ENCODE measurements at places on chromosomes 7 and 10. TPM values are rescaled to one million over a fixed set of nuclear protein-coding genes. Genes with fewer than 3 reads are reported as not detected.

DNA sequence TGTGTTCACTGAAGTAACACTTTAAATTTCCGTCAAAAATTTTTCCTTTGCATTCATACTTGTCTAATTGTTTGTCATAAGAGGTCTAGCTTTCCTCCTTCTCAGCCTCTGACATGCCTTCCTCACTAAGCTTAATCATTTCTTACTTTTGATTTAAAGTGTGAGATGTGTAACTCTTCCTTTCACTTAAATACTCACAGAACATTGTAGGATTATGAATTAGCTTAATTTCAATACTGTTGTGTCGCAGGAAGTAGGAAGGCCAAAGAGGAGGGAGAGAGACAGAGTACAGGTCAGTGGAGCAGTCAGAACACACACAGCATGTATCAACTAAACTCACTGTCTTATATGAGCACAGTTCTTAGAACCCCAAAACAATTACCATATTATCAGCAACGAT is 99.0 kb downstream of the SRPK2 start:
- no peak for DNase-seq

- DNase-seq, result peak; percentile 78
Measured at GRCh38 chr10:122850705-122851640, 5.3 kb upstream of the CUZD1 start.

OR2A7 gene
- 0.07 TPM for total RNA-seq

DNA sequence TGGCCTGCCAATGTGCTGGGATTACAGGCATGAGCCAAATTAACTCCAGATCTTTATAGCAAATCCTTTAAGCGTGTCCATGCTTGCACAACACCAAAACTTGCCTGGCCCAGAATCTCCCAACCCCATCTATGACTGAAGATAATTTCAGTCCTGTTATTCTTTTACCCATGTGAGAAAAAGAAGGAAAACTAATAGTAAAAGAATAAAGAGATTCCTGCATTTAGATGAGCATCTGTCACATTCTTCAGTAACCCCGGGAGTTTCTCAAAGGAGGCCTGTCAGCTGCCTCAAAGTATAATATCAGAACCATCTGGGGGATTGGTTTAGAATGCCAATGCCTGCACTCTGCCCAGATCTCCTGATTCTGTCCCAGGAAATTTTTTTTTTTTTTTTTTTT is 158.1 kb upstream of the KMT2E start:
- DNase-seq, result no peak

- peak; percentile 73 for DNase-seq
Measured at GRCh38 chr7:42479816-42480633, 243.0 kb upstream of the GLI3 start.

DNA sequence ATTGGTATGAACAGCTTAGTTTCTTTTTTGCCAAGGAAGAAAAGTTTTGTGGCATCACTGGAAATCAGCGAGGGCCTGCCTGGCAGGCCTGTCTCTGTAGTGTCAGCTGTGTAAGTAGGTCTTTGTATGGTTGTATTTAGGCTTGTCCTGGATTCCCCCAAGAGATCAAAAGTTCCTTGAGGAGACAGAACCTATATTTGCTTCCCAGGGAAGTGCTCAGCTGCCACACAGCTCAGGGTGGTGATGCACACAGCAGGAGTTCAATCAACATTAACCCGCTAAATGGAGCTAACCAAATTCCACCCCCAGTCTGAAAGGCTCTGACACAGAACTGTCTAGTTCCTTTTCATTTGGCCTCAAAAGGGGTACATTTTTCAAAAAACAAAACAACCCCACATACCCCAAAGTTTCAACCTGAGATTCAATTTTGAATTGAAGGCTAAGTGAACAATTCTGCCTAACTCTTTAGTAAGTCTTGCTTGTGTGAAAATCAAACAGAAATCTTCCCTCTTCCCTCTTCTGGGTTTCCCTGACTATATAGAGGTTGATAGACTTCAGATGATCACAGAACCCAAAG is 124.4 kb downstream of the CLEC2L start:
- DNase-seq, result peak; percentile 35

- DNase-seq, result no peak
Measured at GRCh38 chr7:79965946-79966345, 168.7 kb upstream of the GNAI1 start.

DNA sequence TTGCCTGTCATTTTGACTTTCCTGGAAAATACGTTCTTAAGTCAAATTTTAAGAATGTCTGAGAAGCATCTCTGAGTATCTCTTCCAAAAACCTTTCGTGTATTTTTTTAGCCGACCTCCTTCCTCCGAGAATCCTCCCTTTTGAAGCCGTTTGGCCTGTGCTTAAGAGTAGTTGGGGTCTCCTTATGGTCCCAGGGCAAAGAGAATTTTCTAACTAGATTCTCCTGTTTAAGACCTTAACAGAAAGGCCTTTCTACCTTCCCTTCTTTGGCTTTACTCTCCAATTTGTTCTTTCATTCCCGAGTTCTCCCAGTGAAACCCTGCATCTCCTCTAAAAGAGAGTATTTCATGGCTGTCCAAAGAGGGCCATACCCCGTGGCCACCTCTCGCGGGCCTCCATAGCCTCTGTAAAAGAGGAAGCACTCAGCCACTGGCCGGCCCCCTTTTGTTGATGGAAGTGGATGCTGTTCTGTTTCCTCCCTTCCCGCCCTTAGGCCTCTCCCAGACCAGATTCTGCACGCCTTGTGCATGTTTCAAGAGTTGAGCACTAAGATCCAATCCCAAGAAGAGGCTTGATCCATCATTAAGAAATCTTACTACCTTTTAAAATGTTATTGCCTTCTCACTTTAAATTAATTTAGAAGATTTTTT is 6.6 kb upstream of the FEZF1 start:
- no peak for DNase-seq

- DNase-seq, result peak; percentile 74
Measured at GRCh38 chr10:58281092-58281752, 12.3 kb downstream of the CISD1 start.

DNA sequence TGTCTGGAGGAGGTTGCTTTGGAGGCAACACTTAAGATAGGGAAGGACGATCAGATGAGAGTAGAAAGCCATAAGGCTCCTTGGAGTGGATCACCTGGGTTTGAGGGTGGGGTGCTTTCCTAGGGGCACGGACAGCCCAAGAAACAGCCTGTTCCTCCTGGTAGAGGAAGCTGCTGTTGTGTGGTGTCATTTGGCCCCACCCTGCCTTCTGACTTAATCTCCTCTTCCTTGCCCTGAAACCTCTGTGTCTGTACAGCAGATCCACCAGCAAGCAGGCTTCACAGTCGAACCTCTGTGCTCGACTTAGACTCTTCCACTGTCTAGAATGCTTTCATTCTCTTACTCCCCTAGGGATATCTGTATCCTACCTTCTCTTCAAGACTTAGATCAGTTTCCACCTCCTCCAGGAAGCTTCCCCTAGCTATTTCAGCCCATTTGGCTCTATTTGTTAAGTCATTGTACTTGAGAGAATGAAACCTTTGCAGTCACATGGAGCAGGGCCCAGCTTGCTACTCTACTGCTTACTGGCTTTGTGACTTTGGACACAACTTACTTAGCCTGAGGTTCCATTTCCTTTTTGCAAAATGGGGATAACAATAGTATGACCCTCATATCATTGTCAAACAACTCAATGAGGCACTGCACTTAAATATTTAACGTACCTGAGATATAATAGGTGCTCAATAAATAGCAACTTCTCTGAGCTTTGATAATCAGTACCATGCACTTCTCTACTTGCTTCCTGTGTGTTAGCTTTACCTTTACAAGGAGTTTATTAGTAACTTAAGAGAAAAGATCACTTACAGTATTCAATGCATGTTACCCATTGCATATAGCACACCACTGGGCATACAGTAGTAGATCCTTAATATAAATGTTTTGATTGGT is 5.0 kb downstream of the MXI1 start:
- no peak for DNase-seq

DNA sequence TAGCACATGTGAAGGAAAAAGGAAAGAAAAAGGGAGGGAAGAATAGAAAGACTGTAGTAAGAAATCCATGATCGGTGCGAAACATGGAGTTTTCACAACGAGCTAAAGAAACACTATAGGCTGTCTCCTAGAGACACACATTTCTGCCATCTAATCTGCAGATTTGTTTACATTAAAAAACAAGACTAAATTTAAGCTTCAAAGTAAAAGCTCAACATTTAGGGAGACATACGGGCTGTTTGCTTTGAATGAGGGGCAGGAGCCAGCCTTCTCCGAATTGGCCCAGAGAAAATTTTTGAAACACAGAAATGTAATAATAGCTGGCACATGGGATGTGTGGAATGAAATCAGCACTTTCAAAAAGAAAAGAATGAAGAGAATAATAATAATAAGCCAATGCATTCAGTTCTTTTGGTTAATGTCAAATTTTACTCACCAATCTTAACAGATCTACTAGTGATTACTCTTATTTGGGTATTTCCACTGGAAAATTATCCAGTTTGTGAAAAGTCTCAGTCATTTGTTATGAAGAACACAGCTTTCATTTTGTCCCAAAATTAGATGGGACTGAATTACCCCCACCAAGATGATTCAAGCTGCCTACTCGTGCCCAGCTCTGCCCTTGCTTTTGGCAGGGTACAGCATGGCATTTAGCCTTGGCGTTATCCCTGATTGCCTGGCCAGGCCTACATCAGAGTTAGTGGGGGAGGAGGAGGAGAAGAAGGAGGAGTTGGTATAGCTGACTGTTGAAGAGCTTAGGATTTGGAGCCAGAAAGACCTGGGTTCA is 47.1 kb downstream of the MTURN start:
- DNase-seq, result no peak

GRCh38 chr10:77533887-77534278 is 103.7 kb downstream of the KCNMA1 start:
- DNase-seq, result peak; percentile 51

DNA sequence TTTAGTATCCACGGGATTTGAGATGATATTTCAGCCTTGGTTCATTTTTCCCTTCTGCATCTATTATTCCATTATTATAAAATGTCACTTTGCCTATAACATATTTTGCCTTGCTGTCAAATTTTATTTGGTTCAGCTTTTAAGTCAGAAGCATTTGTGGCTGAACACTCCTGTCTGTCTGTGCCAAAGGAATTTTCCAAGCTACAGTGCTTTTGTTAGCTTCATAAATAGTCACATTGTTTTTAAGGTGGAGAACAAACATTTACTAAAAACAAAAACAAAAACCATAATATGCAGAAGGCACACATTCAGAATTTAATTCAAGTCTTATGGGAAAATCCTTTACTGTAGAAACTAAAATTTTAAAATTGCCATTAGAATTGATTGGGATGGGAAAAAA is 33.8 kb upstream of the ELMO1 start:
- DNase-seq, result no peak

PSAP gene
- 530 TPM for total RNA-seq

MYOZ1 gene
- 1.0 TPM for total RNA-seq

- DNase-seq, result no peak
Measured at GRCh38 chr10:11682851-11683250, 59.3 kb upstream of the ECHDC3 start.

- no peak for DNase-seq
Measured at GRCh38 chr10:55820071-55820470, 541.0 kb downstream of the ZWINT start.

LRRC18 gene
- not detected for total RNA-seq

FAM237B gene
- total RNA-seq, result not detected

ACTA2 gene
- total RNA-seq, result 99.1 TPM

C10orf67 gene
- total RNA-seq, result 0.05 TPM

DNA sequence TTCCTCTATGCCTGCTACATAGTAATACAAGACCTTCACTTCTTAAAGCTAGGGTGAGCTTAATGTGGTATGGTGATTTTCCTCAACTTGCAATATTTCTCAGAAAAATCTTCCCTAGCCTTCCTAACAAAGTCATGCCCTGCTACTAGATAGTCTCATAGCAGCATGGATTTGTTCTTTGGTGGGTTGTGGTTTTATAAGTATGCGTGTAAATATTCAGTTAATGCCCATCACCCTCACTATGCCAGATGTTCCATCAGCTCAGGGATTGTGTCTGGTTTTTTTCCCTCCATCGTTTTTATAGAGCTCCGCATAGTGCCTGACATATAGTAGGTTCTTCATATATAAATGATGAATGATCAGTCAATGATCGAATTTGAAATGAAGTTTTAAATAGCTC is 182.8 kb downstream of the CREB5 start:
- no peak for DNase-seq

GRCh38 chr10:8767591-8767990 is 713.1 kb downstream of the GATA3 start:
- DNase-seq, result peak; percentile 64

DNA sequence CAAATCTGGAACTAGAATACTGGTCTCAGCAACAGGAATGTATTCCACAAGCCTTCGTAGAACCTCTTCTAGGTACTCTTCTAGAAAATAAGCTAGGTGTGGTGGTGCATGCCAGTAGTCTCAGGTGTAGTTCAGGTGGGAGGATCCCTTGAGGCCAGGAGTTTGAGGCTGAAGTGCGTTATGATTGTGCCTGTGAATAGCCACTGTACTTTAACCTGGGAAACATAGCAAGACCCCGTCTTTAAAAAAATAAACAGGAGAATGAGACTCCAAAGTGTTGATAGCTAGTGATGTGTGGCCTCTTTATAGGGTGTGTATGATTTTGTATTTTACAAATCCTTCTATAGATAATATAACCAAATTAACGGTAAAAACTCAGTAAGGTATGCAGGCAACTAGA is 1.5 kb upstream of the ZNF775 start:
- no peak for DNase-seq

- no peak for DNase-seq
Measured at GRCh38 chr10:6787091-6787490, 207.0 kb upstream of the PRKCQ start.

PLEKHA8 gene
- 6.1 TPM for total RNA-seq

DNA sequence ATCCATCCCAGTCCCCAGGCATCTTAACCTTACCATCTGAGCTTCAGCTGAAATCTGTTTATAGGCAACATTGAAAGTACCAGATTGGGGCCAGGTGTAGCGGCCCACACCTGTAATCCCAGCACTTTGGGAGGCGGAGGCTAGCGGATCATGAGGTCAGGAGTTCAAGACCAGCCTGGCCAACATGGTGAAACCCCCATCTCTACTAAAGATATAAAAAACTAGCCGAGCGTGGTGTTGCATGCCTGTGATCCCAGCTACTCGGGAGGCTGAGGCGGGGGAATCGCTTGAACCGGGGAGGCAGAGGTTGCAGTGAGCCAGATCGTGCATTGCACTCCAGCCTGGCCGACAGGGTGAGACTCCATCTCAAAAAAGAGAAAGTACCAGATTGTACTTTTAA is 39.0 kb downstream of the CRCP start:
- DNase-seq, result no peak

- no peak for DNase-seq
Measured at GRCh38 chr7:94432817-94433216, 38.1 kb downstream of the COL1A2 start.

- DNase-seq, result no peak
Measured at GRCh38 chr7:3957472-3958108, 656.5 kb downstream of the SDK1 start.

GRCh38 chr7:90229682-90230081 is 15.3 kb upstream of the CFAP69 start:
- no peak for DNase-seq

CDC14C gene
- total RNA-seq, result 0.07 TPM

DNA sequence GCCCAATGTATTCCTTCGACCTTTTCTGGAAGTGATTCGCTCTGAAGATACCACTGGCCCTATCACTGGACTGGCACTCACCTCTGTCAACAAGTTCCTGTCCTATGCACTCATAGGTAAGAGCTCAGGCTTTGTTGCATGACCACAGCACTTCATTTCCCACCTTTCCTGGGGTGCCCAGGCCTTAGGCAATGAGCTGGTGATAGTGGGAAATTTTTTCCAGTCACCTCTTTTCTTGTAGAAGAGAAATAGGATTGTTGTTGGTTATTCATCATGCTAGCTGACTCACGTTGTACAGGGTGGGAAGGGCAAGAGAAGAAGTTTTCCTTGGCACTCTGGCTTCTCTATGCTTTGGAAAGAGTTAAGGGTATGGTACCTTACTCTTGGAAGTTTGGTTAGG is 51.4 kb upstream of the NFKB2 start:
- peak; percentile 74 for DNase-seq
